ENCODE measurements at places on chromosomes 11 and 22.
A peak's percentile ranks its signal among the peaks of the same experiment; 100 is the strongest.

GRCh38 chr11:105399511-105399910 lies 210.4 kb upstream of the GRIA4 start:
- no peak for DNase-seq

- no peak for DNase-seq
Measured at GRCh38 chr11:93604008-93604660, 57.3 kb upstream of the CEP295 start.

- DNase-seq: peak; percentile 79
Measured at GRCh38 chr22:29344137-29344536, 28.6 kb upstream of the RASL10A start.

DNA sequence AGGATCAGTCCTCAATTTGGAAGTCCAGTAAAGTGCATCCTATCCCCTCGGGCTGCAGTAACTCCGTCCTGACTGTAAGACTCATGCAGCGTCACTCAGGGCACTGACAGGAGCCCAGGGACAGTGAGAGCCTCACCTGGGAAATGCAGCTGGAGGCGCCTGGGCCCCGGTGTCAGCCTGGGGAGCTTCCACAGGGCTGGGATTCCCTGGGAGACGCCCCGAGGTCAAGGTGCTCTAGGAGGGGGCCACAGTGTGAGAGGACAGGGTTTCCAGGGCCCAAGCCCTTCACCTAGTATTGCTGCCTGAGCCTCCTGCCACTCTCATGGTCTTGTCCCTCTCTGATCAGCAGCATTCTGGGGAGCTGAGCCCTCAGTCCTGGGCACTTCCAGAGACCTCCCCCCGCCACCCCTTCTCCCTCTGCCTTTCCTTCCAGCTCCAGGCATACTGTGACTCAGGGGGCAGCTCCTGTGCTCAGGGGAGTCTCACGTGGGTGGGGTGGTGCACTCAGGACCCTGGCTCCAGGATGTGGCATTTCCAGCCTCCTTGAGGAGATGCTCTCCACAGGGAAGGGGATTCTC lies 99.1 kb upstream of the IGLL5 start:
- DNase-seq: no peak

DNA sequence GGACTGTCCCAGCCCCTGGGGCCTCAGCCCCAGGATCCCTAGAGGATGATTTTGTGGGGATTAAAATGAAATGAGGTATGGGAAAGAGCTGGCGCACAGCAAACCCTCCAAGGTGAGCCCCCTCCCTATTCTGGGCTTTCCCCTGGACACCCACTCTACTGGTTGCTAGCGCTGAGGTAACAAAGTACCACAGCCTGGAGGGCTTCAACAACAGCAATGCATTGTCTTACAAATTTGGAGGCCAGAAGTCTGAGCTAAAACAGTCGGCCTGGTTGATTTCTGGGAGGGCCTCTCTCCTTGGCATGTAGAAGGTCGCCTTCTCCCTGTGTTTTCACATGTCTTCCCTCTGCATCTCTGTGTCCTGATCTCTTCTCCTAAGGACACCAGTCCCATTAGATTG lies 913.6 kb downstream of the NTM start:
- no peak for DNase-seq

GRCh38 chr22:24582056-24582814 lies 10.6 kb downstream of the LRRC75B start:
- DNase-seq: no peak

DNA sequence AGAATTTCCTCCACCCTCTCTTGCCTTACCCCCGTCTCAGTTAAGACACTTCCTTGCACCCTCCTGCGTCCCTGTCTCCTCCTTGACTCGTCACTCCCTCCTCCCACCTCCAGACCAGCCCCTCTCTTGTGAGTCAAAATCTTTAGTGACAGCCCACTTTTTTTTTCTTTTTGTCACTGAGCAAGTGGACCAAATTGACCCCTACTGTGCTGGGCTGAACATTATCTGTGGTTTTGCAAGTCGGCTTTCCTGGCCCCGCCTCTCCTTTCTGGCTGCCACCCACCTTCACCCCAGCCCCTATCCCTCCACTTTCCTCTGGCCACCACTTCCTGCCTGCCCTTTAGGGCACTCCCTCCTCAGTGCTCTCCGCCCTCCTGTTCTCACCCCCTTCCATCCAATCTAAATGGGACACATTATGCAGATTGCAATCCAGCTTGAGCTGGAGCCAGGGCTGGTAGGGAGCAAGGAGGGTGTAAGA lies at the start of gene APLNR:
Gene APLNR (minus strand): TSS at position 47 of the 478 bp plus-strand sequence. CDS start 246 bp downstream, outside the sequence.
- no peak for DNase-seq

GRCh38 chr11:396511-396947 lies 2.5 kb downstream of the PKP3 start:
- no peak for DNase-seq

GRCh38 chr22:27554106-27554811 lies 247.3 kb downstream of the MN1 start:
- no peak for DNase-seq

DNA sequence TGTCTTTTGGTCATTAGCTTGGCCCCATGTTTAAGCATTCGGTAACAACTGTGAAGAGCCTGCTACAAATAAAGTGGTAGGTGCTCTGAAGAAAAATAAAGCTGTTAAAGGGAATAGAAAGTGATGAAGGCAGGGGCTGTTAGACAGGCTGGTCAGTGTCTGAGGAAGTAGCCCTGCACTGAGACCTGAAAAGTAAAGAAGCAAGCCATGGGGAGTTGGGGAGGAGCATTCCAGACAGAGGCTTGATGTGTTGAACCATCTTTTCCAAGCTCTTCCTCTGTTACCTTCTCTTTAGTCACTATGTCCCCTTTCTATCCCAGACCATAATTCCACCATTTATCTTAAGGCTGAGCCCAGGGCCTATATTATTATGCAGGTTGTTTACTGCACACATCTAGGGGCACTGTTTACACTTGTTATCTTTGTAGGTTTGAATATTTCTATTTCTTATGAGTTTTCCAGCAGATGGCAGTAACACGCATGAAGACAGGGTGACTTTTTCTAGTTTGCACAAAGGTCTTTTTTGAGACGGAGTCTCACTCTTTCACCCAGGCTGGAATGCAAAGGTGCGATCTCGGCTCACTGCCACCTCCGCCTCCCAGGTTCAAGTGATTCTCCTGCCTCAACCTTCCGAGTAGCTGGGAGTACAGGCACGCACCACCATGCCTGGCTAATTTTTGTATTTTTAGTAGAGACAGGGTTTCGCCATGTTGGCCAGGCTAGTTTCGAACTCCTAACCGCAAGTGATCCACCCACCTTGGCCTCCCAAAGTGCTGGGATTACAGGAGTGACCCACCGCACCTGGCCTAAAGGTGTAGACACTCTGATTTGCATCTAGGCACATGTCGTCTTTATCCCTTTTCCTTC lies 23.0 kb downstream of the ZFTA start:
- no peak for DNase-seq

- DNase-seq: no peak
Measured at GRCh38 chr11:46599340-46600193, 5.7 kb upstream of the AMBRA1 start.

DNA sequence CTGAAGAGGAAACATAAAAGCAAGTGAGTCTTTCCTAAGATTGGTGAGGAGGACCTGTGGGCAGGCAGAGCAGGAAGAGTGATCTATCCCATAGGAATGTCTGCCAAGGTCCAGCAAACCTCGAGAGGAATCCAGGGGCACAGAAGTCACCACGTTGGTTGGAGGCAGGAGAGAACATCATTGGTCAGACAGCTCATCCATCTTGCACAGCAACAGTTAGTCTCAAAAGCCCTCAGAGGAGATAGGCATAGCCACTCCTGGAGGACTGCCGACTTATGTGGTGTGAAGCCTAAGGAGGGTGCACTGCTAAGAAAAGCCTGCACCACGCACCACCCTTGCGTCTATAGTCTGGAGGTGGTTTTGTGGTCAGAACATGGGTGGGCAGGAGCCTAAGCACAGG lies 109.1 kb downstream of the RASSF10 start:
- DNase-seq: peak; percentile 95

DNA sequence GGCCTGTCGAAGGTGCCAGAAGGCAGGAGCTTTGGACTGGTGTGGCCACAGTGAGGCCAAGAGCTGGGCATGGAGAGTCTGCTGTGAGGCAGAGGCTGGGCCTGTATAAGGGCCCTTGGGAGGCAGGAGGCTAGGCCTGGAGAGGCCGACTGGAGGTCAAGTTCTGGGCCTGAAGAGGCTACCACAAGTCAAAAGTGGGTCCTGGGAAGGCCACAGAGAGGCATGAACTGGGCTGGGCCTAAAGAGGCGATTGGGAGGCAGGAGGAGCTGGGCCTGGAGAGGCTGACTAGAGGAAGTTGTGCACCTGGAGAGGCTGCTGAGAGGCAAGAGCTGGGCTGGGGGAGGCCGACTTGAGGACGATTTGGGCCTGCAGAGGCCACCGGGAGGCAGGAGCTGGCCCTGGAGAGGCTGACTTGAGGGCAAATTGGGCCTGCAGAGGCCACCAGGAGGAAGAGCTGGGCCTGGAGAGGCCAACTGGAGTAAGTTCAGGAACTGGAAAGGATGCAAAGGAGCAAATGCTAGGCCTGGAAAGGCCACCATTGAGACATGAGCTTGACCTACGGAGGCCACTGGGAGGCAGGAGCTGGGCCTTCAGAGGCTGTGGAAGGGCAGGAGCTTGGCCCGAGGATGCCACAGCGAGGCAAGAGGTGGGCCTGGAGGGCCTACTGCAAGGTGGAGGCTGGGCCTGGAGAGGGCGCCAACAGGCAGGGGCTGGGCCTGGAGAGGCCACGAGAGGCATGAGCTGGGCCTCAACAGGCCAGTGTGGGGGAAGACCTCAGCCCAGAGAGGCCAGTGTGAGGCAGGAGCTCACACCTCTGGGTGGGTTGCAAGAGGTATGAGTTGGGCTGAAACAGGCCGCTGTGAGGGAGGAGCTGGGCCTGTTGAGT lies 39.8 kb downstream of the OR4C45 start:
- DNase-seq: no peak

- DNase-seq: no peak
Measured at GRCh38 chr11:18594999-18595749, 4.4 kb upstream of the MISFA start.

- DNase-seq: peak; percentile 88
Measured at GRCh38 chr11:122749005-122749687, 89.2 kb upstream of the CRTAM start.

- DNase-seq: peak; percentile 93
Measured at GRCh38 chr11:32137263-32137662, 46.4 kb downstream of the RCN1 start.

GRCh38 chr11:70105369-70105754 lies 27.2 kb downstream of the ANO1 start:
- no peak for DNase-seq

DNA sequence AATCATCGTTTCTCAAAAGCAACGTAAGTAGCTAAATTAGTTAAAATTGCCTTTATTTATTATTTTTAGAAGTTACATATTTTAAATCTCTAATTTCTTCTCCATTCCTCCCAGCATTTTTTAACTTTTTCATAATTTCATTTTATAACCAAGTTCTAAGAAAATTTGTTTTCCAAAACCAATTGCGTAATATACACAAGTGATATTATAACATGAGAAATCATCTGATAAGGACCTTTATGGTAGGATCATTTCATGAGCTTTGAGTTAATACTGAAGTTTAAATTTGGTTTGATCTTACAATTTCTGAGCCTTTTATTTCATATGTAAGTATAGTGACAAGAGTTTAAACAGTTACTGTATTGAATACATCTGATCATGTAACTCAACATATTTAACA lies 27.7 kb upstream of the CARD18 start:
- DNase-seq: no peak

DNA sequence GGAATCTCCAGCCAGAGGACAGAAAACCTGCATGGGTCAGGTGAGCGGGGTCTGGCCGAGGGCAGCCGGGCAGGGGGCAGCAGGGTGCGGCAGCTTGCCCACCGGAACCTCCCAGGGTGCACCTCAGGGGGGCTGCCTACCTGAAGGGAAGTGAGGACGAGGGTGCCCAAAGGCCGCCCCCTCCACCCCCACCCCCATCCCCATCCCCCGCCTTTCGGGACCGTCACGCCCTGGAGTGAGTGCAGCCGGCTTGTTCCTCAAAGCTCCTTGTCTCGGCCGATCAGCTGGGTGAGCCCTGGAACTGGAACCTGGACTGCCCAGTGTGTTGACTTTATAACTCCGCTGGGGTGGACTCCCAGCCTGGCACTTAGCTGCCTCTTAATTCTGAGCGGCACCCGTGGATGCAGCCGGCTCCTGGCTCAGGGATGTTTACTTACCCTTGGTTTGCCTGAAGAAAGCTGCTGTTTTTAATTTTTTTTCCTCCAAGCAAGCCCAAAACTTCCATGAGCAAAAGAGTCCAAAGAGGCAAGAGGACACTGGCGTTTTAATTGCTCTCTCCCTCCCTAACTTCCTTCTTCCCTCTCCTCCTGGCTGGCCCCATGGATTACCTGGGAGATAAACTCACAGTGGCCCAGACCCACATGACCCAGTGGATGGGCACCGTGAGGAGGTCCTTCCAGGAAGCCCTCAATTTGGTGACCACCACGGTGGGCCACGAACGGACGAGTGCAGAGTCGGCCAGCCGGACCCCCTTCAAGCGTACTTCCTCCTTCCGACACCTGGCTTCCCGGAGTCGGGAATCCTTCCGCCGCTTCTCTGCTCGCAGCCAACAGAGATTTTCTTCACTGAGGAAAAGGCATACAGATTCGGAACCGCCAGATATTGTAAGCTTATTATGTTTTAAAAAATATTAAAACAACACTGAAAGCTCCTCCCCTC lies 87.8 kb upstream of the CRYBB3 start:
- DNase-seq: no peak

GRCh38 chr11:8080674-8081590 lies at the start of gene TUB:
Gene TUB (plus strand): TSS chr11:8081211. CDS start chr11:8081511, 300 bp downstream.
- no peak for DNase-seq

- no peak for DNase-seq
Measured at GRCh38 chr22:40637183-40638150, 948 bp upstream of the MRTFA start.

DNA sequence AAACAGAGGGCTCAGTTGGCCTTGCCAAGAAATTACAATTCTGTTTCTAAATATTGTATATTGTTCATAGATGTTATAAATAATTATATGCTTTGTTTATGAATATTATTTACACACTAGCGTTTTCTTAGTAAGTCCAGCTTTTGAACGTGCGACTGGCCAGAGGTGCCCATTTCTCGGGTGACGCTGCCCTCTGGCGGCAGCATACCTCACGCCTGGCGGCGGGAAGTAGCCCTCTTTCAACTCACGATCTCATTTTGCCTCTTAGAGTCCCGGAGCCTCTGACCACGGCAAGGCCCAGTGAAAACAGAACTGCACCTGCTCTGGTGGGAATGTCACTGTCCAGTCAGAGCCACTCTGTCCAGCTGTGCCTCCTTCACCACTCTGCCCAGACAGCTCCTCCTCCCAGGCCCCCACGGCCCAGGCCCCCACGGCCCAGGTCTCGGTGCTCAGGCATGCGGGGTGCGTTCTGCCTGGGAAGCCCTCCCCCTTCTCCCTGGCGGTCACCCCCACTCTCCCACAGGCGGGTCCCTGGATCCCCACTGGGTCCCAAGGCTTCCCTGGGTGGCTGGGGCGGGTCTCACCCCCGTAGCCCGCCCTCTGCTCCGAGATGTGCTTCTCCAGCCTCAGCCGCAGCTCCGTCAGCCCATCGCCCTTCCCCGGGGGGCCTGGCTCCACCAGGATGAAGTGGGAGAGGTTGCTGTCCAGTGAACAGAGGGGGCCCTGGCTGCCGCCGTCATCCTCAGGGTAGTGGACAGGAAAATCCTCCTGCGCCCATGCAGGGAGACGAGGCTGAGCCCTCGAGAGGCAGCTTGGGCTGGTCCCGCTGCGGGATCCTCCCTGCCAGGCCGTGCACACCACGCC lies 19.3 kb downstream of the TSSC4 start:
- DNase-seq: no peak
